Muscle of back (tissue), 13 donors: ENCODE measurements at places on chromosomes 13 and 19. TPM values are rescaled to one million over a fixed set of nuclear protein-coding genes. Genes with fewer than 3 reads are reported as not detected.

Gene ZNF256
- 6.4 TPM for polyA plus RNA-seq

Gene WDR62
- polyA plus RNA-seq: 3.9 TPM

Gene ZNF763
- polyA plus RNA-seq: 1.3 TPM

Gene ZNF554
- 6.9 TPM for polyA plus RNA-seq

Gene ITGBL1
- 4.5 TPM for polyA plus RNA-seq

Gene COX7A1
- 205 TPM for polyA plus RNA-seq

Gene CLEC17A
- not detected for polyA plus RNA-seq

Gene OLFM4
- polyA plus RNA-seq: 0.79 TPM

Gene ZNF793
- polyA plus RNA-seq: 13.0 TPM

Gene CYP4F3
- 0.22 TPM for polyA plus RNA-seq

Gene PRRG2
- 0.56 TPM for polyA plus RNA-seq

Gene CFAP97D2
- polyA plus RNA-seq: not detected

Gene CNFN
- polyA plus RNA-seq: 0.42 TPM

Gene SELENOV
- not detected for polyA plus RNA-seq

Gene SYNE4
- 1.0 TPM for polyA plus RNA-seq

Gene KLK3
- not detected for polyA plus RNA-seq

Gene GRIN2D
- polyA plus RNA-seq: 0.98 TPM

Gene SULT2B1
- 0.21 TPM for polyA plus RNA-seq

Gene C5AR1
- polyA plus RNA-seq: 1.5 TPM

Gene STAP2
- 4.8 TPM for polyA plus RNA-seq

Gene KCNJ14
- polyA plus RNA-seq: 0.74 TPM

Gene IZUMO1
- polyA plus RNA-seq: 1.1 TPM
